Airway epithelial cell (primary cell): ENCODE measurements at places on chromosomes 1 and 21. TPM values are rescaled to one million over a fixed set of nuclear protein-coding genes. Genes with fewer than 3 reads are reported as not detected.

The KRTAP12-2 gene
- total RNA-seq = not detected in 2 replicates

The PGBD5 gene
- 1.3 and 4.2 TPM in 2 replicates for total RNA-seq

The NFASC gene
- total RNA-seq = 4.0 and 5.4 TPM in 2 replicates

The CRYAA gene
- total RNA-seq = not detected in 2 replicates

The SDC3 gene
- total RNA-seq = 5.3 and 7.3 TPM in 2 replicates

The IFNAR1 gene
- total RNA-seq = 16.6 and 16.8 TPM in 2 replicates

The CELA2B gene
- total RNA-seq = not detected in 2 replicates

The KRTAP21-1 gene
- total RNA-seq = not detected in 2 replicates

The RYR2 gene
- total RNA-seq = under 0.01 TPM in 1 of 2 replicates, not detected in the other

The ETNK2 gene
- 17.7 and 21.6 TPM in 2 replicates for total RNA-seq

The TMEM52 gene
- 3.4 and 8.2 TPM in 2 replicates for total RNA-seq
